ENCODE measurements at places on chromosomes 12 and 14.

- no peak for DNase-seq
These were observed 31.1 kb upstream of the STRAP start for GRCh38 chr12:15851045-15851620.

DNA sequence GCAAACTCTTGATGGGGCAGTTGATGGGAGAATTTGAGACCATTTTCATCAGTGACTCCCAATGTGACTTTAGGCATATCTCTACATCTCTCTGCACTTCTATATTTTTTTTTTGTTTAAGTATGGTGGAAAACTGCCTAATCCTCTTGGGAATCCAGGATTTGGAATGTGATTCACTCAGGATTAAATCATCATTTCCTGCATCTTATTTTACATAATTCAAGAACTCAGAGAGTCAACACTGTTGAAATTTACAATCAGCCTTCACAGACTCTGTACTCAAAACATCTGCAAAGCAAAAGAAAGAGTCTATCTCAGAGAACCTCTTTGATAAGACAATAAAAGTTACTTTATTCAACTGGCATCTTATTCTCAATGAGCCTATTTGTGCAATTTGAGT is 260.7 kb upstream of the NOS1 start:
- DNase-seq: peak; percentile 66

- DNase-seq: no peak
These were observed 462.2 kb downstream of the DIO2 start for GRCh38 chr14:79749065-79749464.

- no peak for DNase-seq
These were observed 386 bp downstream of the LIN52 start for GRCh38 chr14:74085047-74085637.

GRCh38 chr12:93894391-93895088 is 217.4 kb downstream of the CRADD start:
- DNase-seq: peak; percentile 56

DNA sequence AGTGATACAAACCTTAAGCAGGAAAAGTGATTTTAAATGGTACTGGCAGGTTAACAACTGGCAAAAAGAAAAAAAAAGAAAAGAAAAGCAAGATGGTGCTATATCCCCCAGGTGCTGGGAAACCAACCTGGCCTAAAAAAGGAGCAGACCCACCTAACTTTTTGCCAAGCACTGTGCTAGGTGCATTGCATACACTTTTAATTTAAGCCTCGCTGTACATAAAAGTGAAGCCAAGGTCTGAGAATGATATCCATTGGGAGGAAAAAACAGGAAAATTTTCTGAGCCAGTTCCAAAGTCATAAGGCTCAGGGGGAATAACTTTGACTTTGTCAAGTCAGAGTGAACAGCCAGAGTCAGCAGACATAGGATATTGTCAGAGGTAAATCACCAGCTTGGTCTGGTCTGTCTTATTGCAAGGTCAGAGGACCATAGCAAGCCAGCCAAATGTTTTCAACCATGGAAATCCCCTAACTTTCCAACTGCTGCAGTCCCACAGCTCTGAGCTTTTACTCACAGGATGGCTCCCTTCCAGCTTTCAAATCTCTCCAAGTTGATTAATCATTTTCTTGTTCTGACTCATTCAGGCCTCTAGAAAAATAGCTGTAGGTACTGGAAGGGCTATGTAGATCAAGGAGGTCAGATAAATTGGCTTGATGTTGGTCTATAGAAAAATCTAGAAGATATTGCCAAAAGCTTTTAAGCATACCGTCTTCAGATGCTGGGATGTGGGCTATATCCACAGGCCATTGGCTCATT is 412.9 kb downstream of the RAD51B start:
- peak; percentile 96 for DNase-seq

- DNase-seq: no peak
These were observed 48.5 kb downstream of the SAV1 start for GRCh38 chr14:50619569-50620141.

- DNase-seq: no peak
These were observed 58.4 kb downstream of the IGF1 start for GRCh38 chr12:102421802-102422583.

DNA sequence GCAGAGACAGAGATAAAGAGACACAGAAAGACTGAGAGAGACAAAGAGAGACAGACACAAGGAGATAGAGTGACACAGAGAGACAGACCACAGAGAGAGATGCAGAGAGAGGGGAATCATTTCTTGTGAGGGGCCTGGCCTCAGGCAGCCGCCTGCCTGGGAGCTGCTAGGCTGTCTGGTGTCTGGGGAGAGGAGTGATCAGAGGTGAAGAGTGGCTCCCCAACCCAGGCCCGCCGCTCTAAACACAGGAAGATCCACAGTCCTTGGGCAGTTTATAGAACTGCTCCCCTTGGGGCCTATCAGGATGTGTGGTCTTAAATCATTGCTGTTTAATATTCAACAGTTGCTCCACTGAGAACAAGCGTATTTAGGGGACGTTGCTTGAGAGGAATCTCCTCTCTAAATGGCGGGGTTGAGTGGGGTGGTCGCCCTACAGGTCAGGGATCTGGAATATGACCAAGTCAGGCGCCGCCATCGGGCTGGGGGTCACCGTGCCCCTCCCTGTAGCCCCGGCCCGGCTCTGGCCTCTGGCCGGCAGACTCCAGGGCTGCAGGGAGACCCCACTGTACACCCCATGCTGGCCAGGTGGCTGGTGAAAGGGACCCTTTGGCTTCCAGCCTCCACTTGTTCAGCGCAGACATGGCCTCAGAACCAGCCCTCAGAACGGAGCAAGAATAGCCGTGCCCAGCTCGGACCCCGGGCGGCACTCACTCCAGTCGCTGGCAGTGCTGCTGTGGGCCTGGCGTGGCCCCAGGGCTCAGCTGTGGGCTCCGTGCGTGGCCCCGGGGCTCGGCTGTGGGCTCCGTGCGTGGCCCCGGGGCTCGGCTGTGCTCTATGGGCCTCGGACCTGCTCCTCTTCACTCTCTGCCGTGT is 89.4 kb downstream of the GALNT9 start:
- no peak for DNase-seq

DNA sequence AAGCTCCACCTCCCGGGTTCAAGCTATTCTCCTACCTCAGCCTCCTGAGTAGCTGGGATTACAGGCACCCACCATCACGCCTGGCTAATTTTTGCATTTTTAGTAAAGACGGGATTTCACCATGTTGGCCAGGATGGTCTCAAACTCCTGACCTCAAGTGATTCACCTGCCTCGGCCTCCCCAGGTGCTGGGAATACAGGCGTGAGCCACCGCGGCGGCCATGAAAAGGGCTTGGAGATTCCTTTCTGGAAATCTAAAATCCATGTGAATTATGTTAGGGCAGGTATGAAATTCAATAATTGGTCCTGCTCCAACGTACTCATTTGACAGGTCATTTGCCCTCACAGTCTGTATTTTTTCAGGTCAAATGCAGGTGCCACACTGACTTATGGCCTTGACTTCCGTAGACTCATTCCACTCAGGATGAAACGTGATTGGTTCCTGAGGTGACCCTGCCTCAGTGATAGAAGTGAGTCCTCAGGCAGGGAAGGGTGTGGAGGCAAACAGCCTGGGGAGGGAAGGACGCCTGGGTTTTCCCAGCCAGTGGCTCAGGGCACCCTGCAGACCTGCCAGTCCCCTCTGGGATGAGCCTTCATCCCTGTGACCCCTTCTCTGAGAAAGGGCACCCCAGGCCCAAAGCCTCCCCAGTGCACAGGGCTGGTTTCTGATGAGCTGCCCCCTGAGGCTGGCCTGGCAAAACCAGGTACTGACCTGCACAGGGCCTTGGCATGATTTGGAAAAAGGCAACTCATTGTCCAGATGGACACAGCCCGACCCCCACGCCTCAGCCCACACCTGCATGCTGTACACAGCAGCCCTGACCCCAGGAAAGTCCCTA is 48.7 kb downstream of the PSMA6 start:
- no peak for DNase-seq

DNA sequence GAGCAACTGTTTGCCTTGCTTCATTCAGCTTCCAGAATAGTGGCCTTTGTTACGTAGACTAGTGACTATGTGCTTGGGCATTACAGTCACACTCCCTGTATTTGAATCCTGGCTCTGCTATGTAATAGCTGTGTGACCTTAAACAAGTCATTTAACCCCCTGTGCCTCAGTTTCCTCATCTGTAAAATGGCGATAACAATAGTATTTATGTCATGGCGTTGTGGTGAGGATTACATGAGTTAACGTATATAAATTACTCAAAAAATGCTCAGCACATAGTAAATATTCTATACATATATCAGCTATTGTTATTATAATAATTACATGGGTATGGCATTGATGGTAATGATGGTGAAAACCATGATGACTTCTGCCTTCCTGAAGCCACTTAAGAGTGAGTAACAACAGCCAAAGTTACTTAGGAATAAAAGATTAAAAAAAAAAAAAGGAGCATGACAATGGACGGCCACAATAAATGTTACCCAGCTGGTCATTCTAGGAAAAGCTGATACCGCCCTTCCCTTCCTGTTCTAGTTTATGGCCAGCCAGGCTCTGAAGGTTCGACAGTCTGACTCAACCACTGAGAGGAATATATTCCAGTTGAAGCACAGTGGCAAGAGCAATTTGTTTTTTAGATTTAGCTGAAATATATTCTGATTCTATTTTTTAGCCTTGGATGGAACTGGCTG is 9.9 kb upstream of the ADIPOR2 start:
- DNase-seq: no peak

- DNase-seq: no peak
These were observed 30.8 kb downstream of the MIA2 start for GRCh38 chr14:39264558-39264957.

GRCh38 chr14:75604979-75605851 is 26.8 kb downstream of the FLVCR2 start:
- no peak for DNase-seq

- DNase-seq: no peak
These were observed 454.5 kb downstream of the BCAT1 start for GRCh38 chr12:24494401-24494800.

GRCh38 chr14:37116933-37117849 is 55.2 kb downstream of the SLC25A21 start:
- DNase-seq: no peak

DNA sequence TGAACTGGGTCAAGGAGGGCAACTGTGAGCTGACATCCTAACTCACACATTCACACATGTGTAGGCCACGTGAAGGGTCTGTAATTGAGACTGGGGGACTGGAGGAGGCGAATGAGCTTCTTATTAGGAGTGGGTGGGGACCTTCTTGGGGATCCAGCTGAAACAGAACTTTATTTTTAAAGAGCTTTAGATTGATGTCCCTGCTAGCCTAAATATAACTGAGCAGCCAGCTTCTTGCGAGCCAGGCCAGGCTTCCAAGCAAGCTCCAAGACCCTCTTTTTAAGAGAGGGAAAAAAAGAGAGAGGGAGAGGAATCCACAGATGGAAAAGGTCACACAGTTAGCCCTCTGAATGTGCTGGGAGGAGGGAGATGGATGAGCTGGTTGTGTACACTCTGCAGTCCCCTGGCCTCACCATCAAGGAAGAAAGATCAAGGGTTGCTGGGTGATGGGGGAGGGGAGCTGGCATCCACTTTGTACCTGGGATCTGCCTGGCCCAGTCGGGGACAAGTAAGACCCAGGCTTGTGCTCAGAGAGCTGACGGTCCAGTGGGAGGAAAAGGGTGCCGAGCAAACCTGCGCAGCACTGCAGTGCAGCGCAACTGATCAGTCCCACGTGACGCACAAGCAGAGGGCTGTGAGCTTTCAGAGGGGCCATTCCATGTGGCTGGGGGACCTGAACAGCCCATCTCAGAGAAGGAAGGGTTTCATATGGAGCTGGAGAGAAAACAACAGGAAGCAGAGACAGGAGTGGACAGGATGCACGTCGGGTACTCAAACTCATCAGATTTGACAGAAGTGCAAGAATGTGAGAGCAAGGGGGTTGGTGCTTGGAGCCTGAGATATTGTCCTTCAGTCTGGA is 154.5 kb downstream of the ZFP36L1 start:
- no peak for DNase-seq

DNA sequence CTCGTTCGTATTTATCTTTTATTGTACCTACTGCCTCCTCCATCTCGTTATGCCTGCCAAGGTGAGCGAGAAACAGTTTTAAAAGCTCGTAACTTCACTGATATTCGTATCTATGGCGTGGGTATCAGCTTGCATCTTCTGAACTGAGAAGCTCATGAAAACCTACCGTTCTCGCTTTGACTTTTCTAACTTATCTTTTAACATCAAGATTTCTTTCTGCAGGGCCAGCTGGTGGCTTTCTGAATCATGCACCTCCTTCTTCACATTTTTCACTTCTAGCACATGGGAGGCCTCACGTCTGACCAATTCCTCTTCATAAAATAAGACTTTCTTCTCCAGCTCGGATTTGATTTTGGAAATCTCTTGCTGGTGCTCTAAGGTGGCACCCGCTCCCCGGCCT is 45.8 kb downstream of the AMN start:
- no peak for DNase-seq

DNA sequence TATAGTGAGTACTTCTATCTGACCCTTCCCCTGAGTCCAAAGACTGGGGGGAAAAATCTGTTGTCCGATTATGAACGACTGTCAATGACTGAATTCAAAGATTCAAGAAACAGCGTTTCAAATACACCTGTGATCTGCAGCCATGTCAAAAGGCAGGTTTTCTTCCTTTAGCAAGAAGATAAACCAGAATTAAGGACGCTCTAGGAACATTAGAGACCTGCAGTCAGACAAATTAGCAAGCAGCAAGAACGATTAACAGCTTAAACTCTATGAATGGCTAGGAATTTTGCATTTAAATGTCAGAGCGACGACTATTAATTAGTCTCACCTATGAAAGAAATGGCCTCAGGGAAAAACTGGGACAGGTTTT is 2.1 kb downstream of the DUSP6 start:
- no peak for DNase-seq

DNA sequence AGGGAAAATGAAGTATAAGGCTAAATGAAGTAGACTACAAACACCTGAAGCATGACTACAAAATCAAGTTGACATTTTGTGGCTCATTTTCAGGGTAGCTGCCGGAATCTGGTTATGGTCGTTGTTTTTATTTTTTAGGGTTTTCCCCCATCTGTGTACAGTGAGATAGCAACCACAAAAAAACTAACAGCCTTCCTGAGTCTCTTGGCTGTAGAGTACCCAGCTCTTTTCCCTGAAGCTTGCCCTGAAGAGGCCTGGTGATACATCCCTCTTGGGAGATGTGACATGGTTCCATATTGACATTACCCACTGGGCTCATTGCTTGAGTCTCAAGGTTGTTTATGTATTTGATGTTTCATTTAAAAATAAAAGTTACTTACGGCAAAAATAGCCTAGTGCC is 424.0 kb downstream of the ZFP36L1 start:
- DNase-seq: no peak

- no peak for DNase-seq
These were observed 2.5 kb downstream of the COL2A1 start for GRCh38 chr12:48001505-48002413.

DNA sequence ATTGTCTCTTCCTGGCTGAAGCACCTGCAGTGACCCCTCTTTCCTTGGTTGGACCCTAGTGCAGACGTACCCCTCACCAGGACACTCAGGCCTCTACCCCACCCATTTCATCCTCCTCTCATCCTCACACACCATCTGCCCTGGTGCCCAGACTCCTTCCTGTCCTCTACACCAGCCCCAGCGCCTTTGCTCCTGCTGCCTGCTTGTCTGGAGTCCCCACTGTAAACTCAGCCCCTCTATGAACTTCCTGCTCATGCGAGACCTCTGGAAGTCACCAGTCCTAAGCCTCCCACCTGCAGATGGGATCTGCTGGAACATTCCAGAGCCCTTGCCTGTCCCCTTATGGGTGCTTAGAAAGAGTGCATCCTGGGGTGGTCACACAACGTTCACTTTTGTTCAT is 242.5 kb downstream of the ADGRD1 start:
- DNase-seq: no peak

- no peak for DNase-seq
These were observed 111.1 kb downstream of the SINHCAF start for GRCh38 chr12:31214626-31215517.
